ENCODE measurements at places on chromosomes 1 and 21.

DNA sequence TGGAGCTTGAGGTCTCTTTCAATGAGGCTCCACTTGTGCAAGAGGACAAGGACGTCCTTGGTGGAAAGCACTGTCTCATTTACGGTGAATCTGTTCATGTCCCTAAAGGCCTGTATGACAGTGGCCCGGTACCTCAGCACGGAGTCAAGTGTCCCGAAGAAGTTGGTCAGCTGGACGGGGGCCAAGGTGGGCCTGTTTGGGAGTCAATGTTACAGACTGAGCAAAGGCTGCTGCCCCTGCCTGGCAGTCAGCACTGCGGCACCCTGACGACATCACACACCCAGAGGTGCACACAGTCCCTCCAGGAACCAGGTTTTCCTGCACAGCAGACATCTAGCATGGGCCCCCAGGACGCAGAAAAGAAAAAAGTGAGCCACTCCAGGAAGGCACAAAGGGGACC lies 19.1 kb downstream of the MRAP start:
- no peak for DNase-seq

DNA sequence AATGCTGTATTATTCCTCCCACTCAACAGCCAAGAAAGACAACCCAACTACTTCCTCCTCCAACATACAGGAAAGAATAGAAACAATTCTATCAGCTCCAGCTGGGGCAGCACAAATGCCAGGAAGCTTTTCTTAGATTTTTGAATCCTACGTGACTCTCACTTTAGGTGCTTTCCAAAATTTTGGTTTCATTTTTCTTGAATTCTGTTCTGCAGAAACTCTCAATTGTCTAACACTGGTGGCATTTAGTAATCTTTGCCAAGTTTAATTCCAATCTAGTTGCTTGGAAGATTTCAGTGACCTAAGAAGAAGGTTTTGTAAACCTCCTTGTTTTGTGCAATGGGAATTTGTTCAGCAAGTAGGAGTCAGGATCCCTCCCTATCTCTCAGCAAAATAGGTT lies 37.1 kb upstream of the DOCK7 start:
- no peak for DNase-seq

- DNase-seq, result no peak
Measured at GRCh38 chr21:44392916-44393315, 39.5 kb downstream of the TRPM2 start.

DNA sequence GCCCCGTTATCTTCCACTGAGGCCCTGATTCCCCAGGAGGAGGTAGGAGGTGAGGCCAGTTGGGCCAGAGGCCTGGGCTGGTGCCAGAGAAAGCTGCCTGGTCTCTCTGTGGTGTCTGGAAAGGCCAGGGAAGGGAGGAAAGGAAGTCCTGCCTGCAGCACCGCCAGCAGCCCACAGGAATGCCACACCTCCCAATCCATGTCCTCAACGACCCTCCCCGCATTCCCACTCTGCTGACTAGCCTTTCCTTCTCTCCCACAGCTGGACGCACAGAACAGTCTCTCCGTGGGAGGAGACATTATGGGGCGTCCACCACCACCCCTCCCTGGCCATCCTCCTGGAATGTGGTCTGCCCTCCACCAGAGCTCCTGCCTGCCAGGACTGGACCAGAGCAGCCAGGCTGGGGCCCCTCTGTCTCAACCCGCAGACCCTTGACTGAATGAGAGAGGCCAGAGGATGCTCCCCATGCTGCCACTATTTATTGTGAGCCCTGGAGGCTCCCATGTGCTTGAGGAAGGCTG lies 18.0 kb downstream of the CSF1 start:
- no peak for DNase-seq

GRCh38 chr21:25639551-25640201 lies 618 bp downstream of the JAM2 start:
- no peak for DNase-seq

DNA sequence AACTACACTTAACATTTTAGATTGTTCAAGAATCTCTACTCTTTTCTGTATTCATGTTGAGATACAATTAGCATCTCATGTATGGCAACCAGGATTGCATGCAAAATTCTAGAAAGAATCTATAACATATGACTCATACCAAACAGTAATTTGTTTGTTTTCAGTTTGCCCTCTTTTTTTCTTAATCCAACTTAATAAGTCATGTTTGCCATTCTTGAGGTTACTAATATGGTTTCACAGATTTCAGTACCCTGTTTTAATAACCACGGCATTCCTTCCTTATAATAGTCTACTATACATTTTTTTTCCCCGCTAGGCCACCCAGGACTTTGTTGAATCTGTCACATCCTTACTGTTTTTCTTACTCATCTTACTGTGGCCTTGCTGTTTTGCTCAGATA lies 140.8 kb downstream of the FMN2 start:
- DNase-seq, result no peak

GRCh38 chr1:203450479-203451149 lies 25.0 kb upstream of the PRELP start:
- no peak for DNase-seq
